ENCODE measurements at places on chromosomes 7 and 10.

DNA sequence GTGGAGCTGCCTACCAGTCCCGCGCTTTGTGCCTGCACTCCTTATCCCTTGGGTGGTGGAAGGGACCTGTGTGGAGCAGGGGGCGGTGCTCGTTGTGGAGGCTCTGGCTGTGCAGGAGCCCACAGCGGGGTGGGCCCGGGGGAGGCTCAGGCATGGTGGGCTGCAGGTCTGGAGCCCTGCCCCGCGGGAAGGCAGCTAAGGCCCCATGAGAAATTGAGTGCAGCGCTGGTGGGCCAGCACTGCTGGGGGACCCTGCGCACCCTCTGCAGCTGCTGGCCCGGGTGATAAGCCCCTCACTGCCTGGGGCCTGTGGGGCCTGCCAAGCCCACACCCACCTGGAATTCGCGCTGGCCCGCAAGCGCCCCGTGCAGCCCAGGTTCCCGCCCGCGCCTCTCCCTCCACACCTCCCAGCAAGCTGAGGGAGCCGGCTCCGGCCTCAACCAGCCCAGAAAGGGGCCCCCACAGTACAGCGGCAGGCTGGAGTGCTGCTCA, 859.6 kb upstream of the KCND2 start:
- no peak for DNase-seq

GRCh38 chr7:32108651-32109050, 38.4 kb upstream of the PDE1C start:
- no peak for DNase-seq

- peak; percentile 22 for DNase-seq
These were observed at the start of gene ZNF365 for GRCh38 chr10:62373995-62374861. ZNF365 (plus strand) TSS chr10:62374369; CDS start chr10:62376194, 1,825 bp downstream.

- no peak for DNase-seq
These were observed 138.5 kb downstream of the CPED1 start for GRCh38 chr7:121126801-121127534.

GRCh38 chr10:7577579-7577978, 89.2 kb downstream of the ITIH5 start:
- DNase-seq: no peak

- DNase-seq: no peak
These were observed 144.3 kb upstream of the ZMIZ1 start for GRCh38 chr10:78924319-78925003.

- no peak for DNase-seq
These were observed 53.5 kb downstream of the NRF1 start for GRCh38 chr7:129665013-129665401.

GRCh38 chr7:26681819-26682418, 182.5 kb downstream of the SKAP2 start:
- DNase-seq: no peak

- no peak for DNase-seq
These were observed 103.1 kb upstream of the AFAP1L2 start for GRCh38 chr10:114507449-114507848.

DNA sequence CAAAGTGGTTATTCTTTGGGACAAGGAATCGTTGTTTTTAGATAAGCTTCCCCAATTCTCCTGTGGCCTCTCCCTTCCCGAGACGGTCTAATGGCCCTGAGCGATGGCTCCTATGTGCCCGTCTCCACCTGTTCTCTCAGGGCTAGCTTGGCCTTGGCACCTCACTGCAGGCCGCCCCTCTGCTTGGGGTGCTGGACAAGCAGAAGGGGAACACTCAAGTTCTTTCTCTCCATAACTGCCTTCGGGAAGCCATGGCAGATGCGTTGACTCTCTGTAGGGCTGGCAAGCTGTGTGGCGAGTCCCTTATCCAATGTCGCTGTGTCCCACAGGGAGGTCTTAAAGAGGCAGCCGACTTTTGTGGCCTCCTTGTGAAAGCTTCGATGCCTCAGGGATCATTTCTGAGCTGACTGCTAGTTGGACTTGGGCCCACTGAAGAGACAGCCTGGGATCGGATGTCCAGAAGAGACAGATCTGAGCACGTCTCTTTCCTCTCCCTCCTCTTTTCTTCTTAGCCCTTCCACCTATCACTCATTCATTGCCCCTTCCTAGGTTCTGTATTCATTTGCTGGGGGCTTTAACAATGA, 70.8 kb downstream of the GRK5 start:
- no peak for DNase-seq

- peak; percentile 14 for DNase-seq
These were observed 2.7 kb upstream of the PDGFA start for GRCh38 chr7:522071-522950.

DNA sequence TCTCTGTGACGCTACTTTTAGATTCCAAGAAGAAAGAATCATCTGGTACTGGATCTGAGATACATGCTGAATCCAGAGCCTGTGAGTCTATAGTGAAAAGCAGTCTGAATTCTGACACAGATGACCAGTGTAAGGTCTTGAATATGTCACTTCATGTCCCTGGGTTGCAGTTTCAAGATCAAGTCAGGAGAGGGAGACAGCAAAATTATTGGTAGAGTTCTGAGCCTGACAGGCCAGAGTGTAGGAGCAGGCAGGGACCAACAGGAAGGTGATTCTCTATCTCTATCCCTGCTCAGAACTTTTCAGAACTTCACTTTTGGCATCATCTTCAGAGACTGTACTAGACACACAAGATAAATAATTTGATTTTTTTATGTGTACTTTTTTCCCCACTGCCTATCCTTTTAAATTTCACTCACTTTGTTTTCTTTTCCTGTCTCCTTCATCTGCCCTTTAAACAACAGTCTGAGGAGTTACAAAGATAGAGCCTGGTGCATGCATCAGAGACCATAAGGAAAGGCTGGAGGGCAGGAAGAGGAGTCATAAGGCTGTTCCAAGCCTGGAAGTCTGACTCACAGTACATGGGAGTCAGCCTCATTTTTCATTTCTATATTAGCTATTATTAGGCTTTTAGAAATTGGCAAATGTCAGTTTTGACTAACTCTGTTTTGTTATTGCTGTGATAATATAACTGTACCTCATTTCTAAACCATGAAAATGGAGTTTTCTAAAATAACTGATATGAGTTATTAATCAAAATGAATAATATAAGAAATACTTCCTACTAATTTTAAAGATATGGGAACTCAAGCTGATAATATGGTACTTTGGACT, 120.2 kb upstream of the TMEM229A start:
- no peak for DNase-seq

- no peak for DNase-seq
These were observed 906 bp downstream of the DKK1 start for GRCh38 chr10:52314822-52315552.

GRCh38 chr7:47604496-47604890, 22.6 kb upstream of the TNS3 start:
- DNase-seq: no peak

- no peak for DNase-seq
These were observed 170.8 kb upstream of the PODXL start for GRCh38 chr7:131727189-131727588.

- DNase-seq: no peak
These were observed 52.7 kb downstream of the RBM17 start for GRCh38 chr10:6141296-6142151.

DNA sequence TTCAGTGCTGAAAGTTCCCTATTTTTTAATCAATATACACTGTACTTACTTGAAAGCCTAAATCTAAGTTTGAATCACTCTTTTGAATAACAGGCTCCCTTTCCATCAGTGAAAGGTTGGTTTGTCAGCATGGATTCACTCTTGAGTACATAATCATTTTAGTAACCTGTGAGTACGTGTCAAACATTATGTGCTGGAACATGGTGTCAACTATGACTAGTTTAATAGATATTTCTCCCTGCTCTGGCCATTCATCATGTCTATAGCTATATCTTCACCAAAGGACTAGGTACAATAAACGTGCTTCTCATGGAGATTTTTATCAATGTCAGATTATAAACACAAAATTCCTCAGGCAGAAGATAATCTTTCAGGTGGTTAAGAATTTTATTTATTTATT, 61.7 kb upstream of the MDFIC start:
- DNase-seq: no peak

GRCh38 chr10:23614483-23614882, 175.6 kb downstream of the OTUD1 start:
- DNase-seq: no peak

DNA sequence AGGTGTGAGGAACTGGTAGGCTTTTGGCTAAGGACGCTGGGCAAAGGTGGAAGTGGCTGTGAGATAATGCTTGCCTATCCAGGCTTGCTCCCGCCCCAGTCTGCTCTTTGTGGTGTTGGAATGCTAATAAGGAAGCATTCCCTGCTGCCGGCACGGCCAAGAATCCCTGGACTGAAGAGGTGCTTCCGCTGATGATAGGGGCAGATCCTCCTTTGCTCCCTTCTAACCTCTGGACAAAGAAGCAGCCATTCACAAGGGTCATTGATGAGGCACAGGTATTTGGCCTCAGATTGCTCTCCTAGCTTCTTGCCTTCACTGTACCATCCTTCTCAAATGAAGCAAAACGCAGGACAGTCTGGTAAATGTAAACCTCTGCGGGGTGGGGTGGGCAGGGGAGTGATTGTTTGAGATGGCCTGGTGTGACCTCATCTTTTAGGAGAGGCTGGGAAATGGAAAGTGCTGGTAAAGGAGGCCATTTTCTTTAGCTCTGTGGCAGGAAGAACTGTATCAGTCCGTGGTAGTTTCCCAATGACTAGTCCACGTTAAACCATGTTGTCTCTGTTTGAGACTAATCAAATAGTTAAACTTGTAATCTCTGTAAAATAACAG, 1.7 kb downstream of the PGAM1 start:
- no peak for DNase-seq

DNA sequence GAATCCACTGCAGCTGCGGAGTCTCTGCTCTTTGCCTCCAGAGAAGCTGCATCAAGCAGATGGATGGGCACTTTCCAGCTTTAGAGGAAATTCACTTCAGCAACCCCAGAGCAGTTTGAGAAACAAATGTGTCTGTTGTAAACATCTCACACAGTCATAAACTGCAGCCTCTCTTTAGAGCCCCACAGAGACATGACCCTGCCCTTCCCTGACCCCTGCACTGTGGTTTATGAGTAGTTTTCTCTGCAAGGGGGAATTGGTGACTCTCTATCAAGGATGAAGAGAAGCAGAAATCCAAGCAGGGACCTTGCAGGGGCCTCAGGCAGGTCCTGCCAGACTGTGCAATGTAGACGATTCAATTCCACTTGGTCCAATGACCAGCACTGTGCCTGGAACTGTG, 160.2 kb downstream of the SH2D4B start:
- DNase-seq: no peak

DNA sequence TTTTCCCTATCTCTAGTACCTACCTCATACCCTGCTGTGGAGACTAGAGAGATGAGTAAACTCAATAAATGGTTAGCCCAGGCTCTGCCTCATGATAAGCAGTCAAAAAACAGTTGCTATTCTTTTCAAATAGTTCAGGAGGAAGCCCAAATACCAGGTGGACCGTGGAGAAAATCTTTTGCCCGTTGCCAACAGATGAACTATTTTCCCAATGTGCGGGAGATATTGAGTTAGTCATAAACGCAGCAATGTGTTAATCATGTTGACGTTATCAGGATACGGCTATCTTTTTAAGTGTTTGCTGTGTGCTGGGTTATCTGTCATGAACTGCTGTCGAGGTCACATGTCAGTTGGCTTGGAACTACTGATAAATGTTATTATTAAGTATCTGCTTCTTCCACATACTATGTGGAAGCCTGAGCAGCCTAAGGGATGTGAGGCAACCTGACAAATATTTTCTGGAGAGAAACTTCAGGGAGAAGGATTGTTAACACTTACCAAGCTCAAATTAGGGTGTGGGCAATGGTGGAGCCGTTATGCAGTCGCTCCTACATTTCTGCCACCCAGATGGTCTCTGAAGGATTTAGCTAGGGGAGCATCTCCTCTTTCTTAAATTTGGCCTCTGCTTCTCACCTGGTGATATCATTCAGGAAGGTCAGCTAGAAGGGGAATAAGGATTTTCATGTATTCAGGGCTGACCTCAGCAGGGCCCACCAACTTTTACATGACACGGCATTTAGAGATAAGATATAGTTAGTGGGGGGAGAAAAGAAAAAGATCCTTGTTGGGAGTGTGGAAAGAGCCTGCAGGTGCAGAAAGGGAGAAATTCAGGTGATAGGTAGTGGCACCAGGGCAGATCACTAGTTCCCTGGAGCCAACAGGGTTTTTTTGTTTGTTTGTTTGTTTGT, 33.5 kb upstream of the SLC26A3 start:
- no peak for DNase-seq

- DNase-seq: no peak
These were observed 169.5 kb upstream of the CHRM2 start for GRCh38 chr7:136698977-136699376.

DNA sequence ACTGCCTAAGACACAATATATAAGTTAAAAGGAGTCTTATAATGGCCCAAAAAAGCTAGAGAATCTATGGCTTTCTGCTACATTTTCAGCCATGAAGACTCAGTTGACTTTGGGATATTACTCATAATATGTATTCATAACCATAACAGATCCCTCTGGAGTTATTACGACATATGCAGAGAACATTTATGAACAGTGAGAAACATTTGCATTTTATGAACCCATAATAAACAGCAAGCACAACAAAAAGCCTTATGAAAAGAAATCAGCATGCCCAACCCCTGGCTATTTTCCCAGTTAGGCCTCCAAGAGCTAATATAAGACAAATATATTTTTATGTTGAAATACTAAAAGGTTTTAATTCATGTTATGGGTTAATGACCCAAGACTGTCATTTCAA, 52.4 kb downstream of the ARMH3 start:
- DNase-seq: no peak

GRCh38 chr10:34830217-34830822, 15.2 kb upstream of the PARD3 start:
- DNase-seq: no peak

GRCh38 chr7:127710635-127711034, 58.6 kb downstream of the SND1 start:
- no peak for DNase-seq

GRCh38 chr7:144452064-144452463, 48.6 kb upstream of the NOBOX start:
- DNase-seq: no peak

- DNase-seq: no peak
These were observed 107.8 kb upstream of the PLXNA4 start for GRCh38 chr7:132683896-132684690.

DNA sequence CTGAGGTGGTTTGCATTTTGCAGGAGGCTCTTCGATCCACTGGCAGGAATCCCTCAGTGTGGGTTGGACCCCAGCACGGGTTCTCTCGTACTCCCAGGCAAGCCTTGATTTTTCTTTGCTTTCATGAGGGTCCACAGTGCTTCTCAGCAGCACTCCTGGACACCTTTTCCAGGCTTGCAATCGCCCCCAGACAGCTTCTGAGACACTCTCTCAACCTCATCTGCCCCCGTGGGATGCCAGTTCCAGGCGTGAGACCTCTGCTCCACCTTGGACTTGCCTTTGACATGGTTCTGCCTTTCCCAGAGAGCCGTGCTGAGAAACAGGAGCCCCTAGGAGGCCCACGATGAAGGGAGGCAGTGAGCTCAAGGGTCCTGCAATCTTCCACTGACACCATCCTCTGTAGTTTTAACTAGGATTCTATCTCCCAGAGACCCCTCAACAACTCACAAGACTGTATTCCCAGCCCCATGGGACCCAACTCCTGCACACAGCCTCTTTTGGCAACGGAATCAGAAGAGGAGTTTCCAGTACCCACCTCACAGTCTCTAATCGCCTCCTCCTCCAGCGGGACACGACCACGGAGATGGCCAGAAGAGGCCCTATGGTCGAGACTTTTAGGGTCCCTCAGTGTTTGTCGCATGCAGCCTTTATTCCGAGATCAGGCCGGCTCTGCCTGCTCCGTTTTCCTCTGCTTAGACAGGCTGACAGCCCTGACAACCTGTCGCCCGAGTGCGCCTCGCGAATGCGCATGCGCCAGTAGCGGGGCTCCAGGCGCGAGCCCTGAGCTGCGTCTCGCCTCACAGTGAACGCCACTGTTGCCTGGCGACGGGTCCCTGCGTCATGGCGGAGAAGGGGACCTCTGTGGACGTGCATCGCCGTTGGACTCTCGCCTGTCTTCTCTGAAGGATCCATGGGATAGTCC, 26.0 kb upstream of the ZNF273 start:
- peak; percentile 73 for DNase-seq

Data from CD4-positive, alpha-beta T cell treated with Interferon gamma for 1 hour (primary cell).